ENCODE measurements at places on chromosomes 3 and 15.

DNA sequence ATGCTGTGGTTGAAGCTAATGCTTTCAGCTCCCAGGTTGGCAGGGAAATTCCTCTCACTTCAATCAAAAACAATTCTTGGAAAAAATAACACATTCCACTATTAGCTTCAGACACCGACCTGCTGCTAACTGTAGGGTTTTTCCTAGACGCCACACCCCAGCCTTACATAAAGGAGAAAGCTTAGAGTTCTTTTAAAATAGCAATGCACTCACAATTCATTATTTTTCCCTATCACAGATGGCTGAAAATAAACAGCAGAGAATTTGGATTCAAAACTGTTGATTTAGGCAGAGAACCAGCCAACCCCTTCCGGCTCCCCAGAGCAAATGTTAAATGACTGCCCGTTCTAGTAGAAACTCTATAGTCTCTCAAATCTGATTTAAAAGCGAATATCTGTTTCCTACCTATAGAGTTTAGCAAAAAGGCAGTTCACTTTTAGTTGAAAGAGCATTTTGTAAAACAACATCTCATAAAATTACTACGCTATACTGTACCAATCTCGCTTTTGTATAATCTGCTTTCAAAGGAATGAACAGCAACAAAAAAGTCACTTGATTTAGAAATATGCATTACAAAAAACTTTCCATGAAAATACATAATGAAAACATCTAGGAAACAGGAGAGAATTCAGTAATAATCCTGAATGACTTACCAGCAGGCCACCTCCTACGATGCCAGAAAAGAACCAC is 586 bp downstream of the TM4SF1 start:
- DNase-seq: no peak

DNA sequence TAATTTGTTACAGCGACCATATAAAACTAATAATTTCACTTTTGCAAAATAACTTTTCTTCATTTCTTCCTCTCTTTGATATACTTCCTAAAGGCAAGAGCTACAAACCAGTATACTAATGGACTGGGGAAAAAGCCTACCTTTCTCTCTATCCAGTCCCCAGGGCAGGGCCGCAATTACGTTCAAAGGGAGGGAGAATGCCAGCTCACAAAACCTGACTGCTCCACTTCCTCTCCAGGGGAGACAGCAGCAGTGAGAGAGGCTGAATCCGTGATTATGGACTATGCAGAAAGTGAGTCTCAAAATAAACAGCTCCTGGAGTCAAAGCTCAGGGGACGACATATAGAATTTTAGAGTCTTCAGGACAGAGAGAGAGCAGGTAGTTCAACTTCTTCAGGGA is 126.9 kb upstream of the HES1 start:
- no peak for DNase-seq

DNA sequence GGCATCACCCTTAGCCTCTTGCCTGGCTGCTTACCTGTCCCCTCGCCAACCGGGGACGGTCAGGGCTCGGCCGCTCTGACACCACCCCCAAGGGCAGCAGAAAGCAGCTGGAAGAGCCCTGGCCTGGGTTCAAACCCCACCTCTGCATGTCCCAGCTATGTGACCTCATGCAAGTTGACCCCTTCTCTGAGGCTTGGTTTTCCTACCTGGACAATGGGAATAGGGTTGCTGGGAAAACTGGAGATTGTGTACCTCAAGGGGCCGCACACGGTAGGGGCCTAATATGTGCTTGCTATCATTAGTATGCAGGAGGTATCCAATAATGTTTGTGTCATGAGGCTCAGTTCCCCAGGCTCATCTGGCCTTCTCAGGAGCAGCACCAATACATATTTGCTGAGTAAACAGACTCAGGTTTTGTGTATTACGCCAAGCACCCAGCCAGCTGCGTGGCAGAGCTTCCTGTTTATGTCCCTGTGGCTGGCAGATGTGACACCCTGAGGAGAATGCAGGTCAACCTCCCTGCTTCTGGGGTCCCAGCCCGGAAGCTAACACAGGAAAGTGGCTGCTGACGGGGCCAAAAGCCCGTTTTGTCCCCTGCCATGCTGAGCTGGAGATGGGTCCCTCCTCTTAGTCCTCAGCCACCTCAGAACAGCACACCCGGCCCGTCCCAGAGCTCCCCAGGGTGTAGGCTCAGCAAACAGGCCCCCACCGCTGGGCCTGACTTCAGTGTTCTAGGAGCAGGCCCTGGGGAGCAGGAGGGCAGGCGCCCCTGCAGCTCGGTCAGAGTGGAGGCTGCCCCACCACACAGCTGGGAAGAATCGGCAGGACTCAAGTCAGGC is 29.7 kb downstream of the PLXND1 start:
- no peak for DNase-seq

DNA sequence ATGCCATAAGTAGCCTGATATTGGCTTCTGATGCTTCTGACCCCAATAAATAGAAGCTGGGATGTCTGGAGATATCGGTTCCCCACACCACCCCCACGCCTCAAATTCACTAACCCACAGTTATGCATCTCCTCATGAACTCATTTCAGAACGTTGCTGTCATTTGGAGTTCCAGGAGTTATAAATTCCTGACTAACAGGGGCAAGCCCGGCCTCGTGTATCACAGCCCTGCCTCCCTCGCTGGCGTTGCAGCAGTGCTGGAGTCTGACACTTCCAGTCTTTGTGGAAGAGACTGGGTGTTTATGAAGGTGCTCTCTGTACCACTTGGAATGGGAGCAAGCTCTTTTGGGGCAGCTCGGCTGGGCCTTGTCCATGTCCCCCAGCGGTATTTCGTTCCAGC is 101.0 kb downstream of the ANP32A start:
- no peak for DNase-seq

- no peak for DNase-seq
These were observed 66.8 kb upstream of the PCSK6 start for GRCh38 chr15:101556273-101556672.

GRCh38 chr3:24296441-24297205 is 198.0 kb downstream of the THRB start:
- DNase-seq: no peak

- DNase-seq: peak; percentile 5
These were observed 412.9 kb downstream of the TIGIT start for GRCh38 chr3:114706591-114707232.

DNA sequence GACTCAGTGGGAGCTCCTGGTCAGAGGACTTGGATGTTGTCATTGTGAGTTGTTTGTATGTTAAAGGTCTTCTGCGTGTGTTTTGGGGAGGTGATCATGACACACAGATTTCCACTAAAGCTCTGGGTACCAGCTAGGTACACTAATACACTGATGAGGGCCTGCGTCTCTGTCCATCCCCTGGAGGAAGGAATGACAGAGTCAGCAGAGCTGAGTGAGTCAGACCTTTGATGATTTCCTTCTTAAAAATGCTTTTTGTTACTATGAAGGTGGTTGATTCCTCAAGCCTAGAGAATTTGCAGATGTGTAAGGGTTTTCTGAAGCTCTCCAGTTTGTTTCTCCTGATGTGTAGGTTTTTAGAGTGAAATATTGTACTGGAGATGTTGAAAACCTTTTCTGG is 424.1 kb upstream of the TPM1 start:
- DNase-seq: no peak

GRCh38 chr3:119500901-119501300 is 2.6 kb downstream of the TIMMDC1 start:
- DNase-seq: no peak

DNA sequence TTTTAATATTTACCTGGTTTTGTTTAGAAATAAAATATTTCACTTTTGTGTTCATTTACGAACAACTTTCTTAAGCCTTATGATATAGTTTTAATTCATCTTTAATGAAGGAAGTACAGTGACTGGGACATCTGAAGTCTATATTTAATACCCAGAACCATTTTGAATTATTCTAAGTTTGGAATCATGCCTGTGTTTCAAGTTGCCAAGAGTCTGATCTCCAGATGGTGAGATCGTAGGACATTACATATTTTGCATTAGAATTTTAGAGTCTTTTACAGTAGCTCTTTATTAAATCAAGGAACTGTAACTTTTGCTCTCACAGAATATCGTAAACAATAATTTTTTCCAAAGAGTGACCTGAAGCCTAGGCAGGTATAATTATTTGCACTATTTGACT is 420.7 kb downstream of the SI start:
- no peak for DNase-seq

GRCh38 chr15:84818261-84819131 is 1.3 kb downstream of the ALPK3 start:
- DNase-seq: no peak

DNA sequence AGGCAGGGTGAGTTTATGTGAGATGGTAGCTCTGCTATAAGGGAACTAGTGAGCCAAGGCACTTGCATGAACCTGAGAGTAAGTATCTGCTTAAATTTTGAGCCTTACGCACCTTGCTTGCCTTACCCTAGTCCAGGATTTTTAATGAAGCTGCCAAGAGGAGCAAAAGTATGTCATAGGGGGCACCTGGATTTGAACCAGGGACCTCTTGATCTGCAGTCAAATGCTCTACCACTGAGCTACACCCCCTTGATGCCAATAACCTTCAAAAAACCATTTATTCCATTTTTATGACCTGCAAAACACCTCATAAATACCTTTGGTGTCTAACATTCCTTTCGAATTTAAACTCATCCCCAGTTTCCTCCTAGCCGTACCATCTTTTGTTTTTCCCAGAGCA is 88.3 kb upstream of the ACP3 start:
- DNase-seq: no peak

DNA sequence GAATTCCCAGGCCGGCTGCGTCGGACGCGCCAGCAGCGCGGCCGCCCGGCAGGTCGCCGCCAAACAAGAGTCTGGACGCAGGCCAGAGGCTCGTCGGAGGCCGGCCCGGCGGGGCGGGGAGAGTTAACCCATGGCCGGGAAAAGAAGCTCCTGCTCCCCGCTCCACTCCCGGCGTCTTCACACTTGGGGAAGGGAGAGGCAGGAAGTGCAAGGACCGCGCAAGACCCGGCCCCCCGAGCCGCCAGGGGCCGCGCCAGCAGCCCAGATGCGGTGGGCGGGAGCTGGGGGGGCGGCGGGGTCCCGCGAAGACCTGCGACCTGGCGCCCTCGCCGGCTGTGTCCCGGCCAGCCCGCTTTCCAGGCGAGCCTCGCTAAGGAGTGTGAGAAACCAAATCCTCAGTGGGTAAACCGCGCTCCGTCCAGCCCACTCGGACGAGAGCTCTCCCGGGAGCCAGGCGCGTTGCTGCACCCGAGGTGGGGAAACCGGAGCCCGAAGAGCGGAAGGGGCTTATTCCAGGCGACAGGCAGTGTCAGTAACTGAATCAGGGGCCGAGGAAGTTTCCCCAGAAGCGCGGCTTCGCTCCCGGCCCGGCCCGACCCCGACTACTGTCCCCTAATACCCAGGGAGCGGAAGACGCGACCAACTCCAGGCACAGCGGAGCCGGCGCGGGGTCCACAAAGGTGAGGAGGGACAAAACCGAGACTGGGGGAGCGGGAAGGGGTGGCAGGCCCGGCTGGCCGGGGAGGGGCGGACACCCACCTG is 721 bp downstream of the ADAMTS7 start:
- no peak for DNase-seq

- DNase-seq: no peak
These were observed 502.2 kb downstream of the PDCD6IP start for GRCh38 chr3:34300621-34301020.

GRCh38 chr15:34628577-34629152 is 45.2 kb upstream of the GOLGA8B start:
- no peak for DNase-seq

DNA sequence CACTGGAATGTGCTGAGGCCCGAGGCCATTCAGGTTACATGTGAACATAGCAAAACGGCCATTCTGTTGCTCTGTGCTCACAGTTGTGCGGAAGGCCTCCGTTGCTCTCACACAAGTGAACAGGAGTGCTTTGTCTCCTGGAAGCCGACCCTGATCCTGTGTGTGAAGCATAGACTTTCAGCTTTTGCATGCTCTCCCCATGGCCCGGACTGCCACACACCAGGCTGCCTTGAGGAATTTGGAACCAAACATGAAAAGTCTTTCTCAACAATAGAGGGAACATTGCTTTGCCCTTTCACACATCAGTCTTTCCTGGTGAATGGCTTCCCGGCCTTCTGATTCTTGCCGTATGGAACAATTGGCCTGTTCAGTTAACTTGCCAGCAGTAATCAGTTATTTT is 154.8 kb upstream of the LRIG1 start:
- no peak for DNase-seq

DNA sequence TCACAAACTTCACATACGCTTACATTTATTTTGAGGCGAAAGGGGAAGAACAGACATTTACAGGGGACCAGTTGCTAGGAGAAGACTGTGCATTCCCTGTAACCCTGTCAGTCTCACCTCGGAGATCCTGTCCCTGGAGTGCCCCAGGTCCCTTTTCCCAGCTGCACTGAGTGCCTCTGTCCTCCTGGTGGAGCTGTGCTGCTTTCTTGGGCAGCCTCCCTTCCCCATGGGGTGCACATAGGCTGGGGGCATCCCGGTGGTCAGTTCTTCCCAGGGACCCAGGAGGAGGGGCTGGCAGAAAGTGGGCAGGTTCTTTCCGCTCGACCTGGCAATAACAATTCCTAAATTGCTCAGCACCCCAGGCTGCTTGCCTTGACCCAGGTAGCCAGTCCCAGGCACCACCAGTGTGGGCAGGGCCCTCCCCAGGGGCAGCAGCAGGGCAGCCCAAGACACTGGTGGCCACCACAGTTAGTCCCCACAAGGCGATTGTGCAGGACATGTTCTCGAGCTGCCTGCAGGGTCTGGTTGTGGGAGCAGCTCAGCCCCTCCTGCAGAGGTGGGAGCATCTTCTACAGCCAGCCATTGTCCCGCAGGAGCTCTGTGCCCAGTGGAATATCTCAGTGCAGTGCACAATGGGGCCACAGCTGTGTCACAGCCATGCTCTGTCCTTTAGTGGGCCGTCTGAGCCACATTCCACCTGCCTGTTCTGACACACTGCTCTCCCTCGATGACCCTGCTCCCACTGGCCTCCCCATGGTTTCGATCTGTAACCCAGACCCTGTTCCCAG is 36.3 kb downstream of the APBA2 start:
- no peak for DNase-seq

- DNase-seq: no peak
These were observed 452.8 kb upstream of the THBS1 start for GRCh38 chr15:39127925-39128617.

GRCh38 chr15:31331389-31331788 is 4.8 kb downstream of the KLF13 start:
- no peak for DNase-seq

DNA sequence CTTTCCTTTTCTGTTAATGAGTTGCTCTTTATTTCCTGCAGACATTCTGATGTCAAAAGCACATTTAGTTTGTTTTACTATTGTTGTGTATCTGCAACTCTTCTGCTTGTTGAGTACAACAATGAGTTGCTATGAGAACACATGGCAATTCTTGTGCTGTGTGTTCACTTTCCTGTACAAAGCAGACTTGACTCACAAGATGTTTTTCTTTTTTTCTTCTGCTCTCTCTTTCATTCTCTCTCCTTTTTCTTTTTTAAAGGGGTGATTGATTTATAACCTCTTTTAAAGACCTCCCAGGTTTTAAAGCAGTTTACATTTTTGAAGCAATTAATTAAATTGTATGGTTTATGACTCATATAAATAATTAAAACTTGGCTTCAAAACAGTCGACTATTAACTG is 31.6 kb upstream of the ABHD10 start:
- no peak for DNase-seq
